ENCODE measurements at places on chromosomes 2 and 18.

DNA sequence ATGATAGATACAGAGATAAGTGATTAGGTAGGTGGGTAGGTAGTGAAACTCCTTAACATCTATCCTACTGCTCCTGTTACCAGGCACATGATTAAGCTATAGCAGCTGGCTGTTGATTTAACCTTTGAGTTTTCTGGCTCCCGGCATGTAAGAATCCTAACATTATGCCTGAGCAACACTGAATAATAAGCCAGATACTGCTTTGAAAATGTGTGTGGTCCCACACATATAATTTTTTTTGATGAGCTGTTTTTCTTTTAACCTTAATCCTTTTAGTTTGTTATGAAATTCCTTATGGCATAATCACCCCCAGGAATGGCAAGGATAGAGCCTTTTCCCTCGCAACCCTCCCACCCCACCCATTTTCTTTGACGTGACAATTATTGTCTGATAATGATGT is 104.2 kb upstream of the NEUROD1 start:
- no peak for DNase-seq

GRCh38 chr2:129777146-129777545 is 202.3 kb upstream of the RAB6C start:
- DNase-seq: no peak

GRCh38 chr2:84931384-84931821 is 25.9 kb downstream of the TMSB10 start:
- DNase-seq: no peak

DNA sequence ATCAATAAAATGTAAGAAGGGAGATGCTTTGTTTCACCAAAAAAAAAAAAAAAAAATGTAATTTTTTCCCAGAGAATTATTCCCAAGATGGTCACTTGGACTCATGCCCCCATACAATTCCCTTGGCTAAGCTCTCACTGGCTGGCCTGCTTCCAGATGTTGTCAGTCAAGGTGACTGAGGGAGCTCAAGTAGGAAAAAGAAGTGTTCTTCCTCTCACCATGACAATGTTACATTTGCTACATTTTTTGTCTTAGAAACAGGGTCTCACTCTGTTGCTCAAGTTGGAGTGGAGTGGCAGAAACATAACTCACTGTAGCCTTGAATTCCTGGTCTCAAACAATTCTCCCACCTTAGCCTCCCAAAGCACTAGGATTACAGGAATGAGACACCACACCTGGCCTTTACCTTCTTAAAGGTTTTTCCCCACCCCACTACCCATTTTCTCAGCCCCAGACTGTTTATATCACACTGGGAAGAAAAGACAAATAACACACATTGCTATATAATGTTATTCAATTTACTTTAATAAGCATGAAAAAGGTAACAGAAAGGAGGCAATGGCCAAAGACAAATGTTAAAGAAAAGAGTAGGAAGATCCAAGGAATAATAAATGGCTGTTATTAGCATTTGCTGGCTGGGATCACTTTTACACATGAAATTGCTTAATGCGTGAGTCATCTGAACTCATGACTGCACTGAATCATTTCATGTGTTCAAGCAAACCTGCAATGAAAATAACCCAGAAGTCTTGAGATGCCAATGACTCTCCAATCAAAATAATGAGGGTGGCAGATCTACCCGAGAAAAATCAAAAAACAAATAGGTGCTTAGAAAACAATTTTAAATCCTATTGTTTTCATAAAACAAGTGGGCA is 45.2 kb downstream of the ACVR1 start:
- DNase-seq: peak; percentile 92

GRCh38 chr2:43142921-43143438 is 83.4 kb downstream of the ZFP36L2 start:
- peak; percentile 35 for DNase-seq

DNA sequence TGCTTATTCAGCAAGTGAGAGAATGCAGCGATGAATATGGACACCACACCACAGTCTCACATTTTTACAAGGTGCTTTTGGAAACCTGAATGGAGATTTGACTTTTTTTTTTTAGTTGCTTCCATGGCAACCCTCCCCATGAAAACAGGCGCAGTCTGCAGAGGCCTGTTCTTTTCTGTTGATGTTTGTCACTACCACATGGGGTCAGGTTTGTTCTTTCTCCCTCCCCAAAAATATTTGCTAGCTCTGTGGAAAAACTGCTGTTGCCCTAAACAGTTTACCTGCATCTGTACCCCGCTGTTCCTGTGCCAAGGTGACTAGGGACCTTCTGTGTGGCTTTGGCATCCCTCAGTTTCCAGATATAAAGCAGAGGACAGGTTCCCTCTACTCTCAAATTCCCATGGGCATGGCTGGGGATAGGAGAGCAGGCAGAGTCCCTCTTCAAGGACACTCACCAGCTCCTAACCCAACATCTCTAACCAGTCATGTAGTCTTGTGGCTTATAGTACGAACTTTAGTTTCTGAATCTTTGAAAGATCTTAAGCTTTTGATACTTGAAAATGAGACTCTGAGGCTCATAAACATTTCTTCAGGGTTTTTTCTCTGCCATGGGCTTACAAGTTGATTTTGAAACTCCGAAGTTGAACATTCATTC is 14.7 kb upstream of the MAPRE2 start:
- no peak for DNase-seq

DNA sequence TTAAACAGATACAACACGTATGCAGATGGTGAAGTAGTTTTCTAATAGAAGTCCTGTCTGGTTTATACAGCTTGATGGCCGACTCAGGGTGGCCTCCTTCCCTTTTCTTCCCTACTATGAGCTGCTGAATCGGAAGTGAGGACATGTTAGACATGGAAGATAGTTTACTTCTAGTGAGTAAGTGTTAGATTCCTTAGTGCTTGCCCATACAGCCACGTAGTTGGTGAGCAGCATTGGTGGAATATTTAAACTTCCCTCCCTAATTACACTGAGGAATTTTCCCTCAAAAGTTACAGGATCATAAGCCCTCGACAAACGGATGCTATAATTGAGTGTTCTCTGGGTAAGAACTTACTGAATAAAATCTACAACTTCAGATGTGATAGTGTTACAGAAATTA is 52.1 kb downstream of the RHBDD1 start:
- no peak for DNase-seq

GRCh38 chr2:188477564-188478103 is 186.0 kb downstream of the GULP1 start:
- no peak for DNase-seq

GRCh38 chr2:178072000-178072382 is 586 bp downstream of the PDE11A start:
- no peak for DNase-seq

DNA sequence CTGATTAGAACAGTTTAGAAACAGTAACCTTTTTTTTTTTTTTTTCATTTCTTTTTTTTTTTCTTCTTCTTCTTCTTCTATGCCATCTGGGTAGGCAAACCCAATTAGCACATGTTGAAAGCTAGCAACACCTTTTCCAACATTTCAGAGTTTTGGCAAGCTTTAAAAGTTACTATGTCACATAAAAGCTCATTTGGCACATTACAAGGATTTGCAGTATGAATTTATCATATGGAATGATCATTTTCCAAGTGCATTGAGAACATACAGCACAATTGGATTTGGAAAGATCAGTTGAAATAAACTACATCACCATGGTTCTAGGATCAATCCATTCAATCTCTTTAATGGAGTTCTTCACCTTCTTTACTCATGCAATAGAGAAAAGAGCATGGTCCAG is 847.0 kb downstream of the LRRTM4 start:
- DNase-seq: no peak

- DNase-seq: peak; percentile 36
Measured at GRCh38 chr18:59402432-59403090, 43.5 kb upstream of the LMAN1 start.
